ENCODE measurements at places on chromosomes 3 and 15. TPM values are rescaled to one million over a fixed set of nuclear protein-coding genes. Genes with fewer than 3 reads are reported as not detected.

GRCh38 chr15:66017792-66018487 is 148.6 kb downstream of the RAB11A start:
- peaks cover 4% of the 10 kb centered on the region for H3K4me1 ChIP-seq
- no peaks in the 10 kb centered on the region for H3K36me3 ChIP-seq
- no peak overlapping the region for H3K27ac ChIP-seq
- no peak for DNase-seq

Gene SCN11A
- 0.63 TPM for total RNA-seq

- peak overlapping the region; percentile 71 for H3K4me3 ChIP-seq
- H3K27me3 ChIP-seq, result peaks cover 6% of the 10 kb centered on the region
- peaks cover 3% of the 10 kb centered on the region for H3K4me1 ChIP-seq
- DNase-seq, result peak; percentile 79
- peaks cover 28% of the 10 kb centered on the region for H3K36me3 ChIP-seq
- no peak overlapping the region for H3K27ac ChIP-seq
Measured at GRCh38 chr3:9810433-9810770, 340 bp downstream of the TTLL3 start.

DNA sequence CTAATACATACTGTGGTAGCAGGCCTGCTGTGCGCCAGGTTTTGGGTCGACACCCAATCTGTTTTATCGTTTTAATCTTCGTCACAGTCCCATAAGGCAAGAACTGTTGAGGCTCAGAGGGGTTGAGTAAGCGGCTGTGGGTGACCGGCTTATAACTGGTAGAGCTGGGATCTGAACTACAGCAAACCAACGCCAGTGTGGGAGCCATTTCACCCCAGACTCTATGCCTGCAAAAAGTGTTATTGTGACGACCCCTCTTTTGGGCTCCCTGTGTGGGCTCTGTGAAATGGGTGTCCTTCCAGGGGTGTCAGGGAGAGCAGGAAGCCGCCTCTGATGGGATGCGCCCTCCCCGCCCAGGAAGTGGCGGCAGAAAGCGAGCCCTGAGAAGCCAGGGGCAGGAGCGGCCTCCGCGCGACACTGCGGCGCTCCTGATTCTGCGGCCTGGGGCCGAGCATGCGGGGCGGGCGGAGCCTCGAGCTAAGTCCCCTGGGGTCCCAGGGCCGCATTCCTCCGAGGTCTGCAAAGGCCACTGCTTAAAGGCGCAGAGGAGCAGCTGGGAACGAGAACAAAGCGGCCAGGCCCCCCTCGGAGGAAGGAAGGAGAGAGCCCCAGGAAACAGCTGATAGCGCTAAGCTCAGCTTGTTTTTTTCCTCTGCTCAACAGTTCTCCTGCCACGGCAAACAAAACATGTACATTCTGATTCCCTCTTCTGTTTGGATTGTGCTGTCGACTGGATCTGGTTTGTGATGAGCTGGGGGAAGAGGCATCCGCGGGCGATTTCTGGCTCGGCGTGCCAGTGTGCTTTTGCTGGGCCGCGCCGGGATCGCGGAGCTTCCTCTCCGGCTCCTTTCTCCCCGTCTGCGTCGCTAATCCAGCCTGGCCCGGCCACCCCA is 33.9 kb downstream of the GRK7 start:
- H3K27ac ChIP-seq, result peak overlapping the region; percentile 85
- DNase-seq, result peak; percentile 96

DNA sequence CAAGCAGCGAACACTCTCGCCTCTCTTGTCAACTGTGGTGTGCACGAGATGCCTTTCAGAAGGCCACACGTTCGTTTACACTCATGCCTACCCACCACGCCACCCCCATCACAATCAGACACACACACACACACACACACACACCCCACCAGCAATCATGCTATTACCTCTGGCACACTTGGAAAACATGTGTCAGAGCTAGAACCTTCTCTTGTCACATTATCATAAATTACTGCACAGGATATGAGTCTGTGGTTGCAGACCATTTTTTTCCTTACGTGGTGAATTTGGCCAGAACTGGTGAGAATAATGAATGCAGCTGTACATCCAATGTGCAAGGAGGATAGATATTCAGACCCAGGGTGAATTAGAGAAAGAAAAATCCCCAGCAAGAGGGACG is 52.4 kb downstream of the TRIM69 start:
- peaks cover 6% of the 10 kb centered on the region for H3K27me3 ChIP-seq
- DNase-seq, result no peak
- H3K27ac ChIP-seq, result no peak overlapping the region
- H3K4me1 ChIP-seq, result no peaks in the 10 kb centered on the region
- H3K4me3 ChIP-seq, result no peak overlapping the region

Gene GLDN
- total RNA-seq, result 0.45 TPM

Gene GP9
- total RNA-seq, result not detected

Gene P2RY14
- total RNA-seq, result not detected

DNA sequence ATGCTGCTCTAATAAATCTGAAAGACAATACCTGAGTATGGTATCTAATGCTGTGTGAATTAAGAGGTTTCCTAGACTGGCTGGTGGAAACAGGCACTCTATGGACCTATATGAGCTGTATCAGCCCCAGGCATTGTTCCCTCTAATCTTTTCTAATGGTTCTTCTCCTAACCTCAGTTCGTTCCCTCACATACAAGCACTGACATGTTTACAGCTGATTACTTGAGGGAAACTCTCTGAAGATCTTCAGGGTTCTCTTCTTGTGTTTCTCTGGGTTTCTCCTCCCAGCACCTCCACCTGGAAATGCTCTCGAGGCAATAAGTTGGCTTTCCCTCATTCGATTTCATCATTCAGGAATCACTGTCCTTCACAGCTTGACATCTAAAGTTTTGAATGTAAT is 52.9 kb downstream of the KLF15 start:
- no peak for DNase-seq
- H3K4me3 ChIP-seq, result no peak overlapping the region
- no peaks in the 10 kb centered on the region for H3K27me3 ChIP-seq
- H3K36me3 ChIP-seq, result no peaks in the 10 kb centered on the region

GRCh38 chr3:194944526-194944925 is 258.8 kb downstream of the FAM43A start:
- H3K27me3 ChIP-seq, result no peaks in the 10 kb centered on the region
- H3K4me3 ChIP-seq, result no peak overlapping the region
- H3K4me1 ChIP-seq, result no peaks in the 10 kb centered on the region
- no peak for DNase-seq
- no peak overlapping the region for H3K27ac ChIP-seq

Gene PLSCR2
- 2.7 TPM for total RNA-seq

GRCh38 chr15:50275908-50276307 is 10.4 kb upstream of the HDC start:
- no peak overlapping the region for H3K27ac ChIP-seq
- H3K36me3 ChIP-seq, result peaks cover 7% of the 10 kb centered on the region
- H3K27me3 ChIP-seq, result no peaks in the 10 kb centered on the region
- DNase-seq, result no peak
- no peaks in the 10 kb centered on the region for H3K4me1 ChIP-seq
- H3K4me3 ChIP-seq, result no peak overlapping the region

All from endodermal cell (in vitro differentiated cells).